Right renal cortex interstitium (tissue), 3 donors: ENCODE measurements at places on chromosomes 3 and 15.

DNA sequence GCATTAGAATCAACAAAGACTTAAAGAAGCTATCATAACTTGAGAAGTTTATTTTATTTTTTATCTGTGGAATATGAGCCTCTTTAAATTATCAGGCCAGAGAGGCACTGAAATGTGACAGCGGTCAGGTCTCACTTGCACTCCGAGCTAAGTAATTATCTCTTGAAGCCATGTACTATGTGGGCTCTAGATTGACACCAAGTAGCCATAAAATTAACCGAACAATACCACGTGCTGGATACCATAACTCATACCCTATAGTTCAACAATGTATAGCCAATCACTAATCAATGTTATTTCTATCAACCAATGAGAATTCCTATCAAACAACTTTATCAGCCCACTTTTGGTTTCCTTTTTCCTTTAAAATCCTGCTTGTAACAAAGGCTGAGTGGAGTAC is 299.3 kb downstream of the TBC1D5 start:
- DNase-seq, result no peak

- no peak for DNase-seq
Observed at GRCh38 chr3:14663396-14664135, 11.4 kb upstream of the C3orf20 start.

DNA sequence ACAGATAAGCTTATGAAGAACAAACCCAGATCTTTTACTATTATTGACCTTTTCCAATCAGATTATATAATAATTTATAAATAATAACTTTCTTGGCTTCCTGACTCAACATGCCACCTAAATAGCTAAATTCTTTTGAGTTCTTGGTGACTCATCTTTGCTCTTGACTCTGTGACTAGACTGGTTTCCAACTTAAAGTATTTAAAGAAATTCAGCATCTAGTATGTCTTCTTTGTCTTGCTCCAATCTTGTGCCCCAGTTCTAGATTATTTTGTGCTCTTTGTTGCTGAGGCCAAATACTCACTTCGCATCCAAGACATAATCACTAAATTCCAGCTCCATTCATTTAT is 483.2 kb upstream of the TBL1XR1 start:
- no peak for DNase-seq

DNA sequence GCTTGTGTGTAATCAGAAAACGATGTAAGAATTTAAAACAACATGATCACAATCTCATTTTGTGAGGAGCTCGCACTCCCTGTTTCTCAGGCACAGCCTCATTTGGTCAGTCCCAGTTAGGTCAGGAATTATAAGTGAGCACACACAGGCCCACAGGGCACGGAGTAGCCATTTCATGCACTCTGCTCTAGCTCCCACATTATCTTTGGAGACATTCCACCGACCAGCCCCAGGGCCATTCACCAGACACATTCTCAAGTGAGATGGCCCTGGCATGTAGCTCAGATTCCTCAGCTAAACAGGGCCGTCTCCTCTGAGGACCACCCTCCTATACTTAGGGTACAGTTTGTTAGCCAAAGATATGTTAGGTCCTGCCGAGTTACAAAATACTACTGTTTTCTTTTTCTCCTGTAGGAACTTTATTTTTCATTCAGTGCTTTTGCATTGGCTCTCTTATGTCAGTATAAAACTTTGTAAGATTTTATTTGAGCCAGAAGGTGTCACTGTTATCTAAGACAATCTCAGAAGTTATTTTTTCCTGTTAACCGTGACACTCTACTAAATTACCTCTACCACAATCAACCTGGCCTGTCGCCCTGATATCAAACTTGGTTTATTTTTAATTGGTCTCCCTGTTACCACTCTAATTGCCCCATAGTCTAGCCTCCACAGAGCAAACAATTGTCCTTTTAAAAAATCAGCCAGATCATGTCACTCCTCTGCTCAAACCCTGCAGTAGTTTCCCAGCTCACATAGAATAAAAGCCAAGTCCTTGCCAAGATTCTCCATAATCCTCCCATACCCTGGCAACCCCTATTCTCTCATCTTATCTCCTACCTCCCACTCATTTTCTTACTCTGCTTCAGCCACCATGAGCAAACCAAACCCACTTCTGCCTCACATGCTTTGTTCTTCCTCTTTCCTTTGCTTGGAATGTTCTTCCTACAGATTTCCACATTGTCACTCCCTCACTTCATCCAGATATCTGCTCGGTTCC is 105.7 kb downstream of the PPP2R3A start:
- DNase-seq, result no peak

- DNase-seq, result no peak
Observed at GRCh38 chr3:124037326-124037725, 45.4 kb upstream of the ROPN1 start.

DNA sequence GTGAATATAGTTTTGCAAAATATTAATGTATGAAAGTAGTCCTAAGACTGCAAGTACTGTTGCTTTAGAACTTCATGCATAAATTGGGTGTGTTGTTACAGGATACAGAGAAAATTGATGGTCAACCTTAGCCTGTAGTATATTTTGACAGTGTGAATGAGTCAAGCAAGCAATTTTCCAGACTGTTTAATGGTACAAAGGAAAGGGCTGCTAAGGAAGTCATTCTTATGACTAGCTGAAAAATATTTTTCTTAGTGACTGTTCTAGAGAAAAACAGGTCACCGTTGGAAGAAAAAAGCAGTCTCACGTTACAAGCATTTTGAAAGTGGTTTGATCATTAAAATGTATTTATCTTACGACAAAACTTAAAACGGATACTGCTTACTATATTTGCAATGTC is 49.2 kb downstream of the MBNL1 start:
- DNase-seq, result no peak

GRCh38 chr15:85457392-85457968 is 77.1 kb downstream of the AKAP13 start:
- DNase-seq, result no peak

GRCh38 chr3:183306798-183307671 is 54.0 kb downstream of the B3GNT5 start:
- DNase-seq, result no peak

DNA sequence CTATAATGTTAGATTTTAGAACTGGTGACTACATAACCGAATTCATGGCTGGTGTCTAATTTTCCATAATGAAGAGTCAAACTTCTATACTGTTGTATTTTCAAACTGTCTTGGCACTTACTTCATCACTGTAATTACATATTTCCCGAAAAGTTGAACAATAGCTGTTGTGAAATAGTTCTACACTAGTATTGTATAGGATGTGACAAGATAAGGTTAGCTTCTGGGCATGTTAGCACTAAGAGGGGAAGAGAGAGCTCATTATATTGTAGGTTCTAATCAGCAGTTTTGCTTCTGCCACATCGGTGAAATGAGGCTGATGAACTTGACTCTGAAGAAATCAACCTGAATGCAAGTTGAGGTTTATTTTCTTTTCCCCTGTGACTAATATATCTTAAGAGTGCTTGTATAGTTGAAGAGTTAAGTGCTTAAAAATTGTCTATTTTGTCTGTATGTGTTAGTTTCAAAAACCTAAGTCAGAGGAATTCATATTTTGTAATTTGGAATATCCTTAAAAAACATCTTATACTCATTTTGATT is 8.9 kb downstream of the GYG1 start:
- no peak for DNase-seq

DNA sequence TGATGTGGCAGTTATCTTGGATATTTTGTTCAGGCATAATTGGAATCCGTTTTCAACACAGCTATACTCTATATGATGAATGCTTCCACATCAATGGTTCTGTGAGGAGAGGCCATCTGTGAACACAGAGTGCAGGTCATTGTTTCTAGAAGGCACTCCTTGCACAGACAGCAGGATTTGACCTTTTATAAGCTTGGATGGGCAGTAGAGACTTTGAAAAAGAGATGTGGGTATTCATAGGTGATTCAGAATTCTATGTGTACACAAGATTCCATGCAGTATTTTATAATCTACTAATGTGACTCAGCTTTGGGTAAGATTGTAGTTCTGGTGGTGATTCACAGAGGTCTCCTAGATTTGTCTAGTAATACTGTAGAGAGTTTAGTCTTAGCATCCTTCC is 12.5 kb downstream of the ARPP21 start:
- DNase-seq, result no peak

DNA sequence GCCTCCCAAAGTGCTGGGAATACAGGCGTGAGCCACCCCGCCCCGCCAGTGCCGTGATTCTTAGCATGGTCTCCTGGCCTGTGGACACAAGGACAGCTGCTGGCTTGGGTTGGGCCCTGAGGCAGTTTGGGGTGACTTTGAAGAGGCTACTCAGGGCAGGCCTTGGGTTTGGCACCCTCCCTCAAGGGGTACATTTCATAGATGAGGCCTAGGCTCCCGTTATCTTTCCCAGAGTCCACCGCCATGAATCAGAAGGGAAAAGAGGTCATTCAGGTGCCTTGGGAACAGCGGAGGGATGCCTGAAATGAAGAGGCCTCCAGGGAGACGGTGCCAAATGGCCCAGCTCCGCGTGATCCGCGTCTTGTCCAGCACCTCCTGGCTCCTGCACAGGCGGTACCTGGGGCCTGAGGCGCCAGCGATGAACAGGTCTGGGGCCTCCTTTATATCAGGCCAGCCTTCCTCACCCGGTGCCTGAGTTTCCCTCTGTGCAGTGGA is 9.3 kb downstream of the GNAI2 start:
- DNase-seq, result no peak

- DNase-seq, result peak; percentile 40
Observed at GRCh38 chr3:183254487-183255347, 1.7 kb downstream of the B3GNT5 start.

GRCh38 chr15:62622775-62623174 is 419.8 kb upstream of the TPM1 start:
- DNase-seq, result no peak

- DNase-seq, result no peak
Observed at GRCh38 chr3:159761848-159762635, 226.6 kb upstream of the IL12A start.

- no peak for DNase-seq
Observed at GRCh38 chr3:148084931-148085330, 612.8 kb upstream of the AGTR1 start.

DNA sequence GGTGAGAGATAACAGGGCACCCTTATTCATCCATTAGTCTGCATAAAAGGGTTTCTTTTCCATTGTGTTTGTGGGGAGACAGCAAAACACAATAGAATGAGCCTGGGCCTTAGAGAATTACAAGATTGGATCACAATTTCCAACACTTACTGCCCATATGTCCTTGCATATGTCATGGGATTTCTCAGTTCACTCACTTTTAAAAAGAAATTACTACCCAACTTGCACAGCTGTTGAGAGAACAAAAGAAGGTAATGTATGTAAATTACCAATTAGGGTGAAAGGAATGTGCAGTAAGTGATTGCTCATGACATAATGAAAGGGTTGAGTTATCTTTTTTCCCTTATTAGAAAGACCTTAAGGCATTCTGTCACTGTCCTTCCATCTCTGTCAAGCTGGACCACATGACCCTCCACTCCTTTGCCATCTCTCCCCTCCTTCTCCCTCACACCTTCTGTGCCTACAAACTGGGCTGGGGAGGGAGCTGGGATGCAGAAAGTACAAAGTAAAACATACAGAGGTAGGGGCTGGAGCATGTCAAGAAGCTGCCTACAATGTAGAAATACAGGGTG is 244.2 kb downstream of the ZMAT3 start:
- no peak for DNase-seq

DNA sequence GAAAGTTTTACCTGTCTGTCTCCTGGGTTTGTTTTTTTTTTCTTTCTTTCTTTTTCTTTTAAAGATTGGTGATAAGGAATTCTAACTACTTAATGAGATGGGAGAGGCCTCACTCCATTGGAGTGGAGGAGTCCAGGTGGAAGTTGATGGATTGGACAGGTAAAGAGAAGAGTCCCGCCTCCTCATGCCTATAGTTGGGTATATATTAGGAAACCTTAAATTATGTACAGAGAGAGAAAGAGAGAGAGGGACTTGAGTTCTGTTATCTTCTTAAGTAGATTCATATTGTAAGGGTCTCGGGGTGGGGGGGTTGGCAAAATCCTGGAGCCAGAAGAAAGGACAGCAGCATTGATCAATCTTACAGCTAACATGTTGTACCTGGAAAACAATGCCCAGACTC is 158.2 kb downstream of the TP63 start:
- DNase-seq, result no peak

DNA sequence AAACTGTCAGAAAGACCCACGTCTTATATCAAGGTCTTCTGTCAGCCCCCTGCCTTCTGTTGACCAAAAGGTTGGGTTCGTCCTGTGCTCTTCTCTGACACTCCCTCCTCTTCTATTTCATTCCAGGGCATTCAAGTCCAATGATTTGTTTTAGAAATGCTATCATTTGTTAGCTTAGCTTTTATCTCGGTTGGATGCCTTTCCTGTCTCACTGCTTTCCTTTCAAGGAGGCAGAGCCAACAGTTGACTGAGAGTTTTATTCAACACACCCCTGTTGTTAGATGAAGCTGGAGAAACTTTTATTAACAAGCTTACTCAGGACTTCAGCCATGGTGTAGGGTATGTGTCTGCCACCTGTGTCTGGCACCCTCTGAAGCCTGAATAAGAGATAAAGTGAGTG is 112.0 kb upstream of the SLC7A14 start:
- DNase-seq, result no peak

- DNase-seq, result no peak
Observed at GRCh38 chr3:112132975-112133448, at the start of gene GCSAM. GCSAM (minus strand) TSS chr3:112133248; CDS start chr3:112133120, 128 bp downstream.

- DNase-seq, result peak; percentile 44
Observed at GRCh38 chr3:13110678-13111116, 37.5 kb upstream of the IQSEC1 start.

DNA sequence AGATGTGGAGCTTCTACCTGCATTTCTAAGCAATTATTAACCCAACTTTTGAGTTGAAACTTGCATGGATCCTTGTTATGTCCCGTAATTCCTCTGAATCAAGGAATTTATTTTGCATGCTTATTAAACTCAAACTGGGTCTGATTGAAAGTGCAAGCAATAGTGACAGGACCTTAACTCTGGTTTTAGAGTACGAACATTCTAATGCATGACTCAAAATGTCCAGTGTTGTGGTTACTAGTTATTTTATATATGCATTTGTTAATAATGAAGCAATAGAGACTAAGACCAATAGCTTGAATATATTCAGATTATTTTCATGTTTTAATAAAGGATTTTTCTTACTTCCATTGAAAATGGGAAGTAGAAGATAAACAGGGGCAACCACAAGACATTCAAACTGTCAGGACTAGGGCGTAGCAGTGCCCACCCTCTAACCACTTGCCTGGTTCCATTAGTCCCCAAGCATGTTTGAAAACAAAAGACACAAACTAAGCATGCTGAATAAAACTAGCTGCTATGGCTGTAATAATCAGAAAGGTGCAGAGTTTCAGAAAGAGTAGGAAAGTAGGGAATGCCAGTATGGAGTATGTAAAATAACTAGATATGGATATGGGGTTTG is 28.1 kb downstream of the OIP5 start:
- DNase-seq, result no peak

DNA sequence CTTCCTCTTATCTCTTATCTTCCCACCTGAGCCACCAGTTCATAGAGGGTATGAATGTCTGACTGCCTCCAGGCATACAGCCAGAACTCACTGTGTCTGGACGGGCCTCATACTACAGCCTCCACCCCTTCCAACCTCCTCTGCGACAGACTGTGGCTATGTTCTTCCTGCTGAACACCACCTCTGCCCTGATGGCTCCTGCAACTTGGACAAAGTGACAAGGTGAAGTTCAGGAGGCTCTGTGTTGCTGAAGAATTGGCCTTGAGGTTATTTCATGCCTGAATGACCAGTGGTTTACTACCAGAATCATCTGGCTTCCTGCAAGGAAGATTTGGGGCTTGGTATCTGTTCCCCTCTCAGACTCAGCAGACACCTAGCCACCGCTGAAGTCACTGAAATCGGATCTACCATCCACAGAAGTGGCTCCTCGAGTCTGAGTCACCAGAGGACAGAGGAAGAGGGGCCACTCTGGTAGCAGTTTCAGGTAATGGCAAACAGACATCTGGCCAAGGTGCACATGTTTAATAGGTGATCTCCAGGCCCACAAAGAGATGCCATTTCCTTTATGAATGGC is 14.2 kb upstream of the ULK3 start:
- no peak for DNase-seq
